ENCODE measurements at places on chromosomes 12 and 14.
A peak's percentile ranks its signal among the peaks of the same experiment; 100 is the strongest.

- no peak for DNase-seq
These were observed 32.5 kb downstream of the STX2 start for GRCh38 chr12:130806574-130806973.

GRCh38 chr12:55610598-55610997, 26.1 kb upstream of the OR10P1 start:
- no peak for DNase-seq

- DNase-seq = peak; percentile 22
These were observed 39.3 kb downstream of the SETD3 start for GRCh38 chr14:99441157-99441870.

- DNase-seq = peak; percentile 37
These were observed 608.4 kb upstream of the FOXG1 start for GRCh38 chr14:28157887-28158791.

- no peak for DNase-seq
These were observed 2.3 kb downstream of the TTC9 start for GRCh38 chr14:70643967-70644366.

- DNase-seq = peak; percentile 70
These were observed 3.0 kb downstream of the EVL start for GRCh38 chr14:100067971-100068959.

DNA sequence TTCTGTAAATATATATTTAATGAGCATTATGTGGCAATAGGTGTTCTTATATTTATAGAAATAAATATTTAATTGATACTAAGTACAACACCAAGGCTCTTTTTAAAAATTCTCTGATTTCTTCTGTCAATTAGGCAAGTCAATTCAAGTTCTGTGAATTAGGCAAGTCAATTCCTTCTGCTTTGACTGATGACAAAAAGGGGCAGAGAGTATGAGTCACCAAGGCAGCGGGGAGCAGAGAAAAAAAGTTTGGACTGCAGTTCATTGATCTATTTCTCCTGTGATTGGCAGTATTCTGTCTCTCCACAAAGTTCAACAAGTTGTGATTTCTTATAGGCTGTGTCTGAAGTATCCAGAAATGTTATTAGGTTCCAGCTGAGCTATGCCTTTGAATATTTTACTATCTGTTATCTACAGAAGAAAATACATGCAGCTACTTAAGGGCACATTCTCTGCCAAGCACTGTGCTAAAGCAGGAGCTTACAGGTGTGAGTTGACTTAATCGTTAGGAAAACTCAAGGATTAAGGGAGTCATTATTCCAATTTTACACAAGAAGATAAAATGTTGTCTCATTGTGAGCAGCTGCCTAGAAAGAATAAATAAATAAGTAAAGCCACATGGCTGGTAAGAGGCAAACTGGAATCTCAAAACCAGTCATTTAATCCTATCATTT, 206.4 kb upstream of the ALG10B start:
- DNase-seq = no peak

GRCh38 chr14:99879401-99880295, 86.4 kb downstream of the EML1 start:
- peak; percentile 62 for DNase-seq

DNA sequence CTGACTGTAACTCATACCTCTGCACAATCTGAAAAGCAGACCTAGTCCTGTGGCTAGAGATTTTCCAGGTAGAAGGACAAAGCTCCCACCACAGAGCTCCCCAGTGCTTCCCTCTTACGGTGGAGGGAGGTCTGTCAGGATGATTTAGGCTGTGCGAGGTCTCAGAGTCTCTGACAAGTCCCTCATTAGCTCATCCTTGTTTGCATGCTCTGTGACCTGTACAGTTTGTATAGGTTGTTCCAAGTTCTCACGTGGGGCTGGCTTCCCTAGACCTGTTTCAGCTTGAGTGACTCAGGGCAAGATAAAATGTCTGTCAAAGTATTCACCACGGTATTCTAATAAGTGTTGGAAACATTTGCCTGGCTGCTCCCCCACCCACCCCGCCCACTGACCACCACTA, 34.8 kb downstream of the ASCL1 start:
- DNase-seq = no peak

GRCh38 chr12:101570047-101570446, 24.7 kb upstream of the MYBPC1 start:
- peak; percentile 56 for DNase-seq

DNA sequence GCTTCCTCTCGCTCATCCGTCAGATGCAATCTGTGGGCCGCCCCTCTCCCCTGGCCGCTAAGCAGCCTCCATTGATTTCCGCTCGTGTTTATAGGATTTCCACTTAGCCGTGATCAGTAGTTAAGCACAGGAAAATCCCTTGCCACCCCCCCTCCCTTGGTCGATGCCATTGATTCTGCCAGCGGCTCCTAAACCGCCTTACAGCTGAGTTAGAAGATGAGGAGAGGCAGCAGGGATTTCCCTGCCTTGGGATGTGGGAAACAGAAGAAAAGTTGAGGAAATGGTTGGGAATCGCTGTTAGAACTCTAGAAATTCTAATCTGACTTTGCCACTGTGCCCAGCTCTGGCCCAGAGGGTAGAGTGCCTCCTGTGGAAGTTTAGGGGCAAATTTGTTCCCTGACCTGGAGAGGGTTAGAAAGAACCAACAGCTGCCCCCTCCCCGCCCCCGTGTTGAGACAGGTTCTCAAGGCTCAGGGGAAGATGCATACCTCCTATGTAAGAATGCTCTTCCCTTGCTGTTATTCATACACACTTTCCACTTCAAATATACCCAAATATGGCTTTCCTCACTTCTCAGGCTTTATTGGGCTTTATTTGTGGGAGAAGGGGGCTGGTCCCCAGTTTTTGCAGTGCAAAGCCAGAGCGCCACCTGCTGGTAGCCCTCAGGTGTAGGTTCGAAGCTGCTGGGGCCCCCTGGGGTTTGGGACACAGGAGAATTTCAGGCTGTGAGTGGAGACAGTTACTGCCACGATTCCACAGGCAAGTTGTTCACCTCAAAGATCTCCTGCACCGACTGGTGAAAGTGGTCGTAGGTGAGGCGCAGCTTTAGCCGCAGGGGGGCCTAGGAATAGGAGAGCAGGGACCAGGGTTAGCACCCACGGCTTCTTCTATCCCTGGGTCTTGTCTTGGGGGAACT, 3.2 kb downstream of the THTPA start:
- no peak for DNase-seq

GRCh38 chr14:34665785-34666435, 36.0 kb upstream of the SNX6 start:
- peak; percentile 84 for DNase-seq

All from HT1080 (cell line).